Fibroblast of skin of abdomen (primary cell): ENCODE measurements at places on chromosomes 2 and 18.

DNA sequence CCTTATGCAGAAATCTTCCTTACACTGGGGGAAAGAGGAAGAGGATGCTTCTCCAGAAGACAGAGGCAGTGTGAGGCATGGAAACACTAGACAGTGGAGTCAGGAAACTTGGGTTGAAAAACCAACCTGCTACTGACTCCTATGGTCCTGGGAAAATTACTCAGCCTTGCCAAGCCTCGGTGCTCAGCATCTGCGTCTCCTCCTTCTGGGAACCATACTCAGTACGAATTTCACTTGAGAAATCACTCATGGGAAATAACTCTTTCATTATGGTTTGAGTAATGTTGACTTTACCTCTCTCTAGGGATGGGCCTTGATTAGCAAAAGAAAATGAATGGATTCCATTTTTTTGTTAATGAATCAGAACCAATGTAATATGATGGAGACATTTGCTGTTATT lies 96.5 kb downstream of the KCNE4 start:
- DNase-seq: no peak

DNA sequence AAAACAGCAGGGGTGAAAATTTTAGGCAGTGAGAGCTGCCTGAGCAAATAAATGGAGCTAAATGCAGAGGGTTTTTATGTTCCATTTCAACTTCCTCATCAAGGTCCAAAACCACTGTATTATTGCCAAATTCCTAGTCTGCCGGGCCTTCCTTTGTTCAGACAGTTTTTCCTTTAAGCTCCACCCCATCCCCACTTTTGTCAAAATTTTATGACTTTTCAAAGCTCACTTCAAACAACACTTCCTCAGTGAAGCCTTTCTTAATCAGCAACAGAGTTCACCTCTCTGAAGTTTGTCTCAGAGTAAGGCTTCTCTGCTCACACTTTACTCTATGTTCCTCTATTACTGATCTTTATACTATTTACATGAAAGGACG lies 81.3 kb downstream of the CERKL start:
- no peak for DNase-seq

- DNase-seq: no peak
These were observed 23.2 kb upstream of the ACVR1 start for GRCh38 chr2:157899125-157899839.

GRCh38 chr2:226190479-226191252 lies 609.0 kb downstream of the IRS1 start:
- DNase-seq: peak; percentile 26
